ENCODE measurements at places on chromosomes 3 and 15.

DNA sequence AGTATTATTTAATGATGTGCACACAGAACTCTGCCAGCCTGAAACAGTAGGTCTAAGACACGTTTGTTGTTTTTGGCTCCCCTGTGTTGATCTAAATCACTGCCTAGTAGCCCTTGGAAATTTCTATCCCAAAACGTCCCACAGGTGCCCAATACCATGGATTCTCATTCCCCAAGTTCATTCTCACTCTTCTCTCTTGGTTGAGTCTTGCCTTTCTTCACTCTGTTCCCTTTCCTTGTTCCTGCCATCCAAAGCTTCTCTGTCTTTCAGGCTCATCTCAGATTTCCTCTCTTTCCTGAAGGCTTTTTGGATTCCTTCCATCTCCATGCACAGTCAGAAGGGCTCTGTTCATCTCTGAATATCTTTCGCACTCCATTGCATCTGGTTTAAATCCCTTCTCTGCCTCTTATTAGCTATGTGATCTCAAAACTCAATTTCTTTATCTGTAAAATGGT lies 54.2 kb downstream of the PPARG start:
- no peak for DNase-seq

- no peak for DNase-seq
Measured at GRCh38 chr15:74977599-74977998, 17.8 kb upstream of the SCAMP5 start.

GRCh38 chr15:88615303-88616107 lies 5.6 kb upstream of the AEN start:
- DNase-seq: no peak

- DNase-seq: no peak
Measured at GRCh38 chr15:29674661-29675533, 147.4 kb downstream of the TJP1 start.

DNA sequence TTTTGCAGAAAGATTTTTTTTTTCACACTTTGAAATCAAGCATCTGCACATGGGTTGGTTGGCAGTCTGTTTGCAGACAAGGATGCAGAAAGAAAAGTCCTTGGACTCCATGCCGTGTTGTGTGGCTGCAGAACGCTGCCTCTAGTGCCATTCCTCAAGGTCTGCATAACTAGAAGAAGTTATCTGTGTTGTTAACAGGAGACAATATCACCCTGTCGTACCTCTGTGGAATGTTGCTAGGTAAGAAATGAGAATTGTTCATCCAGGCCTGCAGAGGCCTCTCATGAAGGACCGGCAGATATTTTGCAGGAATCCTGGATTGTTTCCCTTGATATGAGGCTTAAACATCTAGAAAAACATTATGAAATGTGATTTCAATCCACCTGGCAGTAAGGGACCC lies 58.5 kb upstream of the PPARG start:
- DNase-seq: no peak

GRCh38 chr3:13192471-13193213 lies 119.4 kb upstream of the IQSEC1 start:
- no peak for DNase-seq

GRCh38 chr15:63940966-63941620 lies 105.2 kb downstream of the DAPK2 start:
- DNase-seq: peak; percentile 59

GRCh38 chr3:181956122-181956521 lies 244.4 kb downstream of the SOX2 start:
- DNase-seq: no peak

- DNase-seq: no peak
Measured at GRCh38 chr3:12513694-12514446, 29.6 kb downstream of the TSEN2 start.
